ENCODE measurements at places on chromosomes 2 and 18.

GRCh38 chr2:57160976-57161375 is 885.6 kb upstream of the VRK2 start:
- H3K36me3 ChIP-seq: no peaks in the 10 kb centered on the region
- no peak for DNase-seq
- no peak overlapping the region for H3K4me3 ChIP-seq
- H3K27me3 ChIP-seq: no peaks in the 10 kb centered on the region
- no peak overlapping the region for H3K27ac ChIP-seq

DNA sequence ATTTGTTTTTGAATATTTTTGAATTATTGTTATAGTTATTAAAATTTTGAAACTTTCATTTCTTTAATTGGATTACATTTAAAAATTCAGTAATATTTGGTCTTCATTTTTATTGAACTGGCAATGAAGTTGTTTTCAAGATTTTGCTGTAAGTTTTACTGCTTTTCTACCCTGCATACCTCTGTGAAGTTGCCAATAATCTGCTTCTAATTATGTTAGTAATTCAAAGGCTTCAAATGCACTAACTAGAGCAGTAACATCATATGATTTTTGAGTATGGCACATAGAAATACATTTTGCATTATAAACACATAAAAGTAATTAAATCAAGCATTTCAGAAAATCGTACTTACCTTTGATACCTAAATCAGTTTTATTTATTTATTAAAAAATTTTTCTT is 40.3 kb upstream of the FAM171B start:
- H3K27me3 ChIP-seq: no peaks in the 10 kb centered on the region
- H3K27ac ChIP-seq: no peak overlapping the region
- H3K36me3 ChIP-seq: peaks cover 20% of the 10 kb centered on the region

GRCh38 chr18:54255141-54255540 is 14.2 kb upstream of the POLI start:
- H3K27ac ChIP-seq: no peak overlapping the region
- no peak overlapping the region for H3K4me3 ChIP-seq
- H3K4me1 ChIP-seq: peaks cover 3% of the 10 kb centered on the region
- no peaks in the 10 kb centered on the region for H3K36me3 ChIP-seq

DNA sequence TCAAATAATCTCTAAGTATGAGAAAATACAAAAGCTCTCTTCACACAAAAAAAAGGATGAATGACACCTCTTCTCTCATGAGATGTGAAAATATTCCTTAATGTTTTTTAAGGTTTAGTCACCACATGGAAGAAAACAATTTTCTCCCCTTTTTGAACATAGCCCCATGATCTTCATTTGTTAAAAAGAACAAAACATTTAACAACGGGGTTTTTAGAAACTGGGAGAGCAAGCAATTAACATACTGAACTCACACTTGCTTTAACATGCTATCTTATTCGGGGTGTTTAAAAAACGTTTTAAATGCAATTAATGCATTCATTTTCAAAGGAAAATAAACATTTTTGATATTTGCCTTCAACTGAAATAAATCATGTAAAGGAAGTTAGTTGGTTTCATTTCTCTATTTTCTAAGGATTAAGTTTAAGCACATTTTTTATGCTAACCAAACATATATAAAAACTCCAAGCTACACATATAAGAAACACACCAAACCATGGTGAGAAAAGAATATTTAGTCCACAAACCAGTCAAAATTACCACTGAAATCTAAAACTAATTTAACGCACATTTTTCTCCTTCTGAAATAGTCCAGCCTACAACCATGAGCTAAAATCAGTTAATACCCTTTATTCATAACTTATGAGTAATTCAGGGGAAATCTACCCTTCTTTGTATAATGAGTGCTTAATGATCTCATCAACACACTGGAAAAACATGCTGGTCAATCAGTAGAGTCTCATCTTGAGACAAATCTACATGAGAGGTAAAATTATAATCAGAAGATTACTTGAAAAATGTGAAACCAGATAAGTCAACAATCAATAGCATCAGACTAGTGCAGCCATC is 8.2 kb downstream of the FBXO11 start:
- DNase-seq: no peak
- H3K4me3 ChIP-seq: peak overlapping the region; percentile 25
- peaks cover 45% of the 10 kb centered on the region for H3K4me1 ChIP-seq
- H3K27ac ChIP-seq: no peak overlapping the region
- H3K27me3 ChIP-seq: no peaks in the 10 kb centered on the region
- H3K36me3 ChIP-seq: peaks cover 12% of the 10 kb centered on the region

DNA sequence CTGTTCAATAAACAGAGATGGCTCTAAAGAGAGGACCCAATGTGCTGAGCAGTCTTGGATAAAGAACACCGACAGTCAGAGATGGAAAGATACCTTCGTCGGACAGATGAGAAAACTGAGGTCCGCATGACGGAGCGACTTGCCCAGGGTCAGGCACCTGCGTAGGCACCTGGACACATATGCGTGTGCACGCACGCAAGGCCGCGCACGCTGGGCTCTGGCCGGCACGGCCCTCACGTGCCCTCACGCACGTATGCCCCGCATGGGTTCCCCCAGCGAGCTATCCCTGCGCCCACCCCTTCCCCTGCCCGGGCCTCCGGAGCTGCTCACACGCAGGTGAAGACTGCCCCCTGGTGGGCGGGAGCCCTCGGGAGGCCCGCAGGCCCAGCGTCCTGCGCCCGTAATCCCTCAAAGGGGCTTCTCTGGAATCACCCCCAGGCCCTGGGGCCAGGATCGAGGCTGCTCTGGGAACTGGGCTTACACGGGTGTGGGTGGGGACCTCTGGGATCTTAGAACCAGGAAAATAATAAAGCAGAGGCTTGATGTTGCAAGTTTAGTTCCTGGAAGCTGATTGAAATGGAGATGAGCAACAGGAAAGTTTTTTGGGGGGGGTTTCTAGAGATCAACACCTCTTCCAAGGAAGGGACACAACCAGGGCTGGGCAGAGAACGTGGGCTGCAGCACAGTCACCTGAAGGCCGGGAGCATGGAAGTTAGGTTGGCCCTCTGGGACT is 246.3 kb downstream of the TNS1 start:
- DNase-seq: peak; percentile 40
- no peaks in the 10 kb centered on the region for H3K4me1 ChIP-seq
- no peaks in the 10 kb centered on the region for H3K36me3 ChIP-seq
- H3K4me3 ChIP-seq: peak overlapping the region; percentile 24

DNA sequence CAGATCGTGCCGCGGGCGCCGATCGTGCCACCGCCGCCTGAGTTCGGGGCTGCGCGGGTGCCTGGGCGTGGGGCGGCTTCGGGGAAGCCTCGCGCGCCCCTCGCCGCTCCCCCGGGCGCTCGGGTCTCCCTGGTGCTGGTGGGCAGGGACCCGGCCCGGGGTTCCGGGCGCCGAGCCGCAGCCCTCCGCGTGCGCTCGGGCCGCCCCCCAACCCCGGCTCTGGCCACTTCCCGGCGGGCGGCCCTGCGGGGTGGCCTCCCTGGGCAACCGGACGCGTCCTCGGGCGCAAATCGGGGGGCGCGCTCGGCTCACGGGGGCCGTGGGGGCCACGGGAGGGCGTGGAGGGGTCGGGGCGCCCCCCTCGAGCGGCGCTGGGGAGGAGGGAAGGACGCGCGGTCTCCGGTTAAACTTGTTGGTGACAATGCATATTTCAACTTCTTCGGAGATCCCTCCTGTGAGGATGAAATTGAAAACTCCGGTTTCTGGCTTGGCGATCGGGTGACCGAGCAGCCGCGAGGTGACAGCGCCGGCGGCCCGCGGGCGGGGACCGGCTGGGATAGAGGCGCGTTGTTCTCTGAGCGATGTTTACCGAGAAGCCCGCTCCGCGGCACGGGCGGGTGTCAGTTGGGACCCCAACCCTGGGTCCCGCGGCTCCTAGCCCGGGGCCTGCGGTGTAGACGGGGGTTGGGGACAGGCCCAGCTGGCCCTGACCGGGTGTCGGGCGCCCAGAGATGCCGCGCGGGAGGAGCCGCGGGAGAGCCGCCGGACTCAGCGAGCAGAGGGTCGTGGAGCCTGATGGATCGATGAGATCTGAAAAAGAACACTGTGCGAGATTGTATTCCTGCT is 676 bp downstream of the SH3BP4 start:
- H3K4me1 ChIP-seq: no peaks in the 10 kb centered on the region
- no peak for DNase-seq
- H3K36me3 ChIP-seq: no peaks in the 10 kb centered on the region
- no peak overlapping the region for H3K27ac ChIP-seq
- H3K4me3 ChIP-seq: peak overlapping the region; percentile 41

- peak overlapping the region; percentile 72 for H3K27ac ChIP-seq
- no peak for DNase-seq
- H3K4me3 ChIP-seq: no peak overlapping the region
- peaks cover 56% of the 10 kb centered on the region for H3K36me3 ChIP-seq
- H3K27me3 ChIP-seq: no peaks in the 10 kb centered on the region
Measured at GRCh38 chr18:12679183-12679786, 21.4 kb upstream of the SPIRE1 start.
